ENCODE measurements at places on chromosomes 6 and 20.

- DNase-seq, result no peak
Measured at GRCh38 chr6:143498428-143498827, 13.1 kb downstream of the FUCA2 start.

DNA sequence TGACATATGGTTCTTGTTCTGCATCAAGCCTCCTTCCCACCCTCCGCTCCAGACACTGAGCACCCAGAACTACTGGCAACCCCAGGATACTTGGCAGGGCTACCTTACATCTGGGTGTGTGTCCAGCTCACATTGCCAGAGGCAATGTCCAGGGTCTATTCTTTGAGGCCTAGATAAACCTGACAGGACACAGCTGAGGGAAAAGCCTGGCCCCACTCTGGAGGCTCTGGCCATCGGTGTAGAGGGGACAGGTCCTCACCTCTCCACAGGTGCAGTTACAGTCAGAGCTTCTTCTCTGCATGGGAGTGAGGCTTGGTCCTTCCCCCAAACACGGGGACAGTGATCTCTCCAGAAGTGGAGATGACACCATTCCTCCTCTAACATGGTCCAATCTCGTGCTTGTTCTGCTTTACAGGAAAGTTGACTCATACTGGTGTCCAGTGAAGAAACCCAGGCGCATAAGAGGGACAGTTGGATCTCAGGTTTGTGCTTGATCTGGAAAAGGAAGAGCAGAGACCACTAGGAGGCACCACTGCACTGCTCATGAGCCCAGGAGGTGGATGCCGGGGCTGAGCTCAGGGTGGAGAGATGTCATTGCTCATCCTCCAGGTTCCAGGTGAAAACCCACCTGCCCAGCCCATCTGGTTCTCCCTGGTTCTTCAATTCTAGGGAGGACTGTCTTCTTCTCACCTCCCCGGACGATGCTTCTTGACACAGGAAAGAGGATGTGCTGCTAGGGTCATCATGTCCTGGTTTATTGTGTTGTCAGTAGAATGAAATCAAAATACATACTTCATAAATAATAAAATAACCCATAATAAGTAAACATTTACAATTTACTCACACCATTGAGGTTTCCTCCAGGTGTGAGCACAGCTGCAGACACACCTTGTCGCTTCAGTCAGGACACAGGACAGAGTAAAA is 14.7 kb downstream of the HLA-F start:
- no peak for DNase-seq

GRCh38 chr6:125798734-125799508 is 8.2 kb downstream of the NCOA7 start:
- DNase-seq, result no peak

GRCh38 chr20:53163486-53163885 is 191.3 kb downstream of the TSHZ2 start:
- no peak for DNase-seq

GRCh38 chr20:7624886-7625285 is 315.4 kb downstream of the HAO1 start:
- DNase-seq, result no peak

- DNase-seq, result no peak
Measured at GRCh38 chr6:13453771-13454251, 33.6 kb downstream of the GFOD1 start.

GRCh38 chr6:35859367-35859766 is 54.2 kb downstream of the LHFPL5 start:
- DNase-seq, result no peak

DNA sequence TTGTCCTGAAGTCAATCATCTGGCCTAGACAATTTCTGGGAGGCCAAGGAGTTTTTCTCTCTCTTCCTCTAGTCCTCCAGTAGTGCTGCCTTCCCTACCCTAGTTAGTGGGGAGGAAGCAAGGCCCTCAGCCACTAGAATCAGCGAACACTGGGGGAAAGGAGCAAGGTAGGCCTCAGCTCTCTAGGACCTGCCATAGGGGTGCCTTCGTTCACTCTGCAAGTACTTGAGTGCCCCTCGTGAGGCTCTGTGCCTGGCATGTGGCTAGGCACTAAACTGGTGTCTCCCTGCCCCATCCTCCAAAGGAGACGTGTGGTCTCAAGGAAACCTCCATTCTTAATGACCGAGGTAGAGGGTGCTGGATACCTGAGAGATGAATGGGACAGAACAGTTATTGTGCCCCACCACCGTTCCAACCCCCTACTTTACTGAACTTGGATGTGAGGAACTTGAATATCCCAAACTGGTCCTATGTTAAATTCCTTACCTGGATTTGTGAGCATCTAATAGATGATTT is 1.1 kb downstream of the DEF6 start:
- no peak for DNase-seq

GRCh38 chr20:33650111-33650752 is 11.9 kb upstream of the C20orf144 start:
- DNase-seq, result no peak
